Left ventricle myocardium inferior (tissue), 1 donor: ENCODE measurements at places on chromosomes 3 and 15.

DNA sequence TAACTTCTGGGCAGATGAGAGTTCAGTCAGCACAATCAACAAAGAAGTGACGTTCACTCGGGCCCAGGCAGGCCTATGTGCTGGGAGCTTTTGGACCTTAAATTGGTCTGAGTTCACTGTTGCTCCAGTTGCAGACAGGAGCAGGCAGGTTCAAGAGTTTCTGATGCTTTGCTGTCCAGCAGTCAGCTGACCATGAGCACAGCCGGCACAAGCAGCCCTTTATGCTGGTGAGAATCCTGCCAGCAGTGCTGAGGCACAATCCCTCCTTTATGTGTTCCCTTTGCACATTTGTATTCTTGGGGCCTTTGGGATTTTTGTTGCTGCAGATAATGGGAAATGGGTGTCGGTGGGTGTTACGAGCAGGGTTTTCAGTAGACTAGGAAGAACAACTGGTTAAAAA is 81.2 kb upstream of the GOLGA8J start:
- H3K27ac ChIP-seq = no peak overlapping the region
- no peak overlapping the region for H3K4me3 ChIP-seq
- DNase-seq = no peak
- peaks cover 18% of the 10 kb centered on the region for H3K27me3 ChIP-seq
- no peaks in the 10 kb centered on the region for H3K4me1 ChIP-seq

- no peaks in the 10 kb centered on the region for H3K36me3 ChIP-seq
- no peak overlapping the region for H3K4me3 ChIP-seq
- H3K27ac ChIP-seq = no peak overlapping the region
- H3K4me1 ChIP-seq = no peaks in the 10 kb centered on the region
- DNase-seq = no peak
Measured at GRCh38 chr15:60022379-60022741, 18.2 kb downstream of the FOXB1 start.

- H3K27ac ChIP-seq = no peak overlapping the region
- H3K4me1 ChIP-seq = peaks cover 22% of the 10 kb centered on the region
- DNase-seq = no peak
- no peaks in the 10 kb centered on the region for H3K27me3 ChIP-seq
Measured at GRCh38 chr3:129286081-129286480, 7.4 kb downstream of the HMCES start.

- DNase-seq = no peak
- H3K27ac ChIP-seq = no peak overlapping the region
- H3K27me3 ChIP-seq = no peaks in the 10 kb centered on the region
- no peak overlapping the region for H3K4me3 ChIP-seq
- no peaks in the 10 kb centered on the region for H3K36me3 ChIP-seq
Measured at GRCh38 chr3:152591515-152591914, 243.4 kb upstream of the P2RY1 start.

DNA sequence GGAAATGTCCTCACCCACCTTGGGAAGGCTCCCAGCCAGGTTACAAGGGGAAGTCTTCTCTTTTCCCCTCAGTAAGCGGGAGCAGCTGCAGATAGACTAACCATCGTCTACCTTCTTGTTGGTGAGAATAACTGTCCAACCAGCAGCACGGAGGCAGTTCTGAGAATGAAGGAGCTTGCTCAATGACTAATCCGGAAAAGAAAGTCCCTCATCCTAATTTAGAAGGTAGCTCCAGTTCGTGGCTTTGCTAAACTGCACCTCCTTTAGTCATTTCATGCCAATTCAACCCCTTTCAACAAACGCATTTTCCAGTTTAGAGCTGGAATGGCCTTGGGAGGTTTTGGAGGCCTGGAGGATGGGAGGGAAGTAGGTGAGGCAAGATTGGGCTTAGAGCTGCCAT is 527.4 kb upstream of the PROK2 start:
- H3K4me3 ChIP-seq = no peak overlapping the region
- no peaks in the 10 kb centered on the region for H3K36me3 ChIP-seq
- no peaks in the 10 kb centered on the region for H3K27me3 ChIP-seq
- no peak overlapping the region for H3K27ac ChIP-seq
- DNase-seq = no peak
- H3K4me1 ChIP-seq = peaks cover 25% of the 10 kb centered on the region

DNA sequence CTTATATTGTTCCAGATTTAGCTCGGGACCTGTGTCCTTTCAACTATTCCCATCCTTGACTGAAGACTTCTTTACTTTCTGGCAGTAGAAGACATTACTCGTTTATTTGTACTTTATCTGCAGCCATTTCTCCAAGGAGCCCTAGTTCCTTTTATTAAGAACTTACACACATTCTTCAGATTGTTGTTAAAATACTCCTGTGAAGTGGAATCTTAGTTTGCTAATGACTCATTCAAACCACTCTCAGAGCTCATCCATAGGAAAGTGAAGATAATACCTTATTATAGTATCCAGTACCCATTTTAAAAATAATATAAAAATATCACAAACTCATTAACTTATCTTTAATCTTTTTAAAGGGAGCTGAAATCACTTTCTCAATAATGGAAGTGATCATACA is 63.5 kb downstream of the C3orf70 start:
- peaks cover 4% of the 10 kb centered on the region for H3K4me1 ChIP-seq
- no peaks in the 10 kb centered on the region for H3K27me3 ChIP-seq
- H3K27ac ChIP-seq = no peak overlapping the region

DNA sequence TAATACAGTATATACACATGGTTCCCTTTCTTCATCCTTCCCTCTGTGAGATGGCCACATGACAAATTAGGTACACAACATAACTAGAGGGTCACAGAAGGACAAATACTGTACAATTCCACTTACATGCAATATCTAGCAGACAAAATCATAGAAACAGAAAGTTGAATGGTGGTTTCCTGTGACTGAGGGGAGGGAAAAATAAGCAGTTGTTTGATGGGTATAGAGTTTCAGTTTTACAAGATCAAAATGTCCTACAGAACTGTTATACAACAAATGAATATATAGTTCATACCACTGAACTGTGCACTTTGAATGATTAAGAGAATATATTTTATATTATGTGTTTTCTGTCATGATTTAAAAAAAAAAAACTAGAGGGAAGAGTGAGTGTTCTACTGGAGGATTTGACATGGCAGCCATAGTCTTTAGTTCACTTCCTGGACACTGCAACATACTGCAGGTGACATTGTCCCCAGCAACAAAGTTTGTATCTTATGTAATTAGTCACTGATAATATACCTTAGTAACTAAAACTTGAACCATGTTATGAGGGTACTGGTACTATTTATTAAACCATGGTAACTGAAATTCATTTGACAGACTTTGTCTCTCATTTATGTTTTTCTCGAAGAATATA is 37.2 kb downstream of the CCDC54 start:
- H3K27me3 ChIP-seq = no peaks in the 10 kb centered on the region
- H3K27ac ChIP-seq = no peak overlapping the region
- no peak overlapping the region for H3K4me3 ChIP-seq
- no peak for DNase-seq
- peaks cover 4% of the 10 kb centered on the region for H3K4me1 ChIP-seq

- DNase-seq = no peak
- H3K4me1 ChIP-seq = no peaks in the 10 kb centered on the region
- H3K27me3 ChIP-seq = no peaks in the 10 kb centered on the region
- H3K36me3 ChIP-seq = no peaks in the 10 kb centered on the region
- H3K4me3 ChIP-seq = no peak overlapping the region
- H3K27ac ChIP-seq = no peak overlapping the region
Measured at GRCh38 chr3:162022911-162023310, 526.3 kb downstream of the OTOL1 start.

GRCh38 chr3:187685948-187686347 is 15.8 kb upstream of the SST start:
- H3K27me3 ChIP-seq = peaks cover 17% of the 10 kb centered on the region
- no peak overlapping the region for H3K4me3 ChIP-seq
- no peaks in the 10 kb centered on the region for H3K4me1 ChIP-seq
- no peak for DNase-seq

GRCh38 chr3:139465636-139466035 is 10.7 kb downstream of the RBP2 start:
- no peak for DNase-seq
- H3K4me1 ChIP-seq = peaks cover under 1% of the 10 kb centered on the region
- H3K4me3 ChIP-seq = no peak overlapping the region
- H3K27ac ChIP-seq = no peak overlapping the region
- H3K36me3 ChIP-seq = no peaks in the 10 kb centered on the region
- no peaks in the 10 kb centered on the region for H3K27me3 ChIP-seq

- no peaks in the 10 kb centered on the region for H3K27me3 ChIP-seq
- DNase-seq = no peak
- peaks cover 19% of the 10 kb centered on the region for H3K36me3 ChIP-seq
- no peak overlapping the region for H3K4me3 ChIP-seq
Measured at GRCh38 chr3:186319945-186320344, 42.1 kb downstream of the DGKG start.

DNA sequence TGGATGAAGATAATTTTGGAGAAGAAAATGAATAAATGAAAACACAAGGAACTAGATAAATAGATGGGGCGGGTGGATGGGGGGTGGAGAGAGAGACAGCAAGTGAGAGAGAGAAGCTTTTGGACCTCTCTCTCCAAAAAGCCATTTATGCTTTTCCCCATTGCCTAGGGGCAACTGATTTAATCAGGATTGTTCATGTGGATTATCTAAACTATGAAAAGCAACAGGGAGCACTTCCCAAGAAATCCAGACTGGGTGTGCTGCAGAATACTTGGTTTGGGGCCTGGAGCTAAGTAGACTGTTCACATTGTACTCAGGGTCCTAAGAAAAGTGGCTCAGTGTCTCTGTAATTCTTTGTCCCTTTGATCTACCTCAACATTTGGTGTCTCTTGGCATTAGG is 367.0 kb downstream of the TIGIT start:
- H3K4me1 ChIP-seq = peaks cover 32% of the 10 kb centered on the region
- peak overlapping the region; percentile 90 for H3K27ac ChIP-seq
- H3K27me3 ChIP-seq = no peaks in the 10 kb centered on the region
- H3K4me3 ChIP-seq = no peak overlapping the region

- no peaks in the 10 kb centered on the region for H3K36me3 ChIP-seq
- H3K27me3 ChIP-seq = no peaks in the 10 kb centered on the region
- DNase-seq = no peak
- H3K4me1 ChIP-seq = peaks cover 11% of the 10 kb centered on the region
Measured at GRCh38 chr3:196168808-196169391, 42.3 kb downstream of the ZDHHC19 start.

DNA sequence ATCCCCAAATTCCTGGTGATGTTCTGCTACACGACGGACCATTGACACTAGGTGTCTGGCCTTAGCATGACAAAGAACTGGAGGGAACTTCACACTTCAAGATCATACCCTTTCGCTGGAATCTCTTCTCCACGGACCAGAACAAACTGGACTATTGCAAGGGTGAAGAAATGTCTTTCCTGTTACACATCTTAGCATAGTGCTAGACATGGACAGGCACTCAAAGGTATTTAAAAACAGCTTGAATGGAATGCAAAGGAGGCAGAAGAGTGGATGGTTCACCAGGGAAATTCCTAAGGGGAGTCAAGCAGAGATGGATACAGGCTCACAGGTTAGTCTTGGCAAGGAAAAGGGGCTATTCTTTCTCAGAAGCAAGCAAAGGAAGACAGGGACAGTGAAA is 33.5 kb upstream of the PDZRN3 start:
- H3K27ac ChIP-seq = no peak overlapping the region
- no peaks in the 10 kb centered on the region for H3K36me3 ChIP-seq
- no peak overlapping the region for H3K4me3 ChIP-seq
- no peaks in the 10 kb centered on the region for H3K27me3 ChIP-seq
- H3K4me1 ChIP-seq = no peaks in the 10 kb centered on the region

DNA sequence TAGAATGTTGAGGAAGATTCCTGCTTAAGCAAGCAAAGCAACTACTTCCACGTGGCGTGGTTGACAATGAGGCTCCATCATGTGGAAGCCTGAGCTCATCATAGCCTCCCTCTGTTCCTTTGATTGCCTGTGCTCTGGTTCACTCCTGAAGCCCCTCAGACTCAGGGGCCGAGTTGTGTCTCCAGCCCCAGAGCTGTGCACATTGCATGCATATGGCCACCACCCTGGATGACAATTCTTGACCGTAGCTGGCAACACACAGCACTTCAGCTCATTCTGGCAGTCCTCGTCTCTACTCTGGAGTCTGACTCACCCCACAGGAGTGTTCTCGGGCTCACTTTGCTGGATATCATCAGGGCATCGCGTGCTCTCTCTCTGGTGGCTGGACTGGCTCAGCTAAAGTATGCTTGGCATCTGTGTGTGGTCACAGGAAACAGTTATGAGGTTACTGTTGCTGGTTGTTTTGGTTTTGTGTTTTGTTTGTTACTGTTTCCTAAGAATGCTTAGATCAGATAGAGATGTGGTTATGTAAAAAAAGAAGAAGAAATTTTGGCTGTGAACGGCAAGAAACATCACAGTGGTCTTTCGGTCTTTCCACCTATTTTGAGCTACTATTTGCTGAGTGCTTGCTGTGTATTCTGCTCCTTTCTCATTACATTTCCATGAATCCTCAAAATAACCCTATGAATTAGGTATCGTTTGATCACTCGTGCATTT is 41.6 kb upstream of the MRPS22 start:
- DNase-seq = peak; percentile 46
- no peaks in the 10 kb centered on the region for H3K36me3 ChIP-seq
- no peak overlapping the region for H3K4me3 ChIP-seq
- H3K27me3 ChIP-seq = no peaks in the 10 kb centered on the region
- peak overlapping the region; percentile 61 for H3K27ac ChIP-seq

GRCh38 chr3:129182390-129183185 is 1.1 kb downstream of the CNBP start:
- no peak for DNase-seq
- no peaks in the 10 kb centered on the region for H3K27me3 ChIP-seq
- peak overlapping the region; percentile 100 for H3K27ac ChIP-seq
- H3K4me3 ChIP-seq = peak overlapping the region; percentile 99
- H3K36me3 ChIP-seq = peaks cover 14% of the 10 kb centered on the region

GRCh38 chr3:61824553-61825135 is 263.3 kb downstream of the PTPRG start:
- H3K4me3 ChIP-seq = no peak overlapping the region
- no peaks in the 10 kb centered on the region for H3K27me3 ChIP-seq
- H3K27ac ChIP-seq = no peak overlapping the region
- peaks cover 64% of the 10 kb centered on the region for H3K4me1 ChIP-seq
- no peaks in the 10 kb centered on the region for H3K36me3 ChIP-seq
- DNase-seq = no peak

- no peaks in the 10 kb centered on the region for H3K36me3 ChIP-seq
- H3K27me3 ChIP-seq = no peaks in the 10 kb centered on the region
- H3K27ac ChIP-seq = no peak overlapping the region
- H3K4me3 ChIP-seq = no peak overlapping the region
- peaks cover 5% of the 10 kb centered on the region for H3K4me1 ChIP-seq
Measured at GRCh38 chr3:79490165-79491028, 277.4 kb downstream of the ROBO1 start.

- no peak overlapping the region for H3K4me3 ChIP-seq
- peaks cover 7% of the 10 kb centered on the region for H3K4me1 ChIP-seq
- DNase-seq = no peak
- peaks cover 8% of the 10 kb centered on the region for H3K27me3 ChIP-seq
- H3K36me3 ChIP-seq = no peaks in the 10 kb centered on the region
- H3K27ac ChIP-seq = peak overlapping the region; percentile 11
Measured at GRCh38 chr15:37995461-37996347, 61.3 kb downstream of the TMCO5A start.

DNA sequence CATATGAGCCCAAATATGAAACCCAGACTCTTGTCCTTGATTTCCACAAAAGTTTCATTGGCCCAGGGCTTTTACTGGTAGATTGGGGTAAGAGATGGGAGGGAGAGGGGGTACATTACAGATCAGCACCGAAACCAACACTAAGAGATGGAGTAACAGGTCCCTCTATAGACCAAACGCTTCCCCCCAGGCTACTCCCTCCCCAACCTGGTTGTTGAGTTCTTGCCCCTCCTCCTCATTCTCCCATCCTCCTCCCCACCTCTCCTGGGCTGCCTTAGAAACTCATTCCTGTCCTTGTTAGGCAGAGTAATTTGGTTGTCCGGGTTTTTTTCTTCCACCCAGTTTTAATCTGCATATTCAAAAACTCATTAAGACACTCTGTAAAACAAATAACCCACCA is 74.1 kb downstream of the MESD start:
- peaks cover under 1% of the 10 kb centered on the region for H3K36me3 ChIP-seq
- no peak overlapping the region for H3K27ac ChIP-seq
- DNase-seq = no peak
- no peaks in the 10 kb centered on the region for H3K4me1 ChIP-seq
- H3K4me3 ChIP-seq = no peak overlapping the region
